ENCODE measurements at places on chromosomes 3 and 15.

- DNase-seq: no peak
Measured at GRCh38 chr3:129502641-129503408, 25.6 kb upstream of the RHO start.

GRCh38 chr3:15804553-15805095 lies 6.8 kb upstream of the ANKRD28 start:
- no peak for DNase-seq

- no peak for DNase-seq
Measured at GRCh38 chr15:42137461-42138261, 18.8 kb downstream of the PLA2G4F start.

GRCh38 chr3:17336291-17336690 lies 406.1 kb downstream of the TBC1D5 start:
- no peak for DNase-seq

- no peak for DNase-seq
Measured at GRCh38 chr3:46469680-46470357, 5.1 kb upstream of the LTF start.

GRCh38 chr3:119219069-119219468 lies 21.6 kb downstream of the B4GALT4 start:
- DNase-seq: peak; percentile 56

DNA sequence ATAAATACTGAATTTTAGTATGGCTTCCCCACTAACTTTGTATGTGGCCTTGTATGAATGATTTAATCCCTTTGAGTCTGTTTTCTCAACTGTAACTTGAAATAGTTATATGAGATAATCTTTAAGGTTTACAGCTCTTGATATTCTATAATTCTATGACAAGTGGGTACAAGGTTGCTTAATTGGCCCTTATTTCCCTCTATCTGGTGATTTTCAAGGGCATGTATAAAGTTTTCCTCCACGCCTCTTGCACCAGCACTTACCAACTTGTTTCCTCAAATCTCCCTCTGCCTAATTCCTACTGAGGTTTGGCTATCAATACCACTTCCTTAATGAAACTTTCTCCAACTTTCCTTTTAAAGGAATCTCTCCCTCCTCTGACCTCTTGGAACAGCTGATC lies 112.9 kb downstream of the ISL2 start:
- DNase-seq: no peak

DNA sequence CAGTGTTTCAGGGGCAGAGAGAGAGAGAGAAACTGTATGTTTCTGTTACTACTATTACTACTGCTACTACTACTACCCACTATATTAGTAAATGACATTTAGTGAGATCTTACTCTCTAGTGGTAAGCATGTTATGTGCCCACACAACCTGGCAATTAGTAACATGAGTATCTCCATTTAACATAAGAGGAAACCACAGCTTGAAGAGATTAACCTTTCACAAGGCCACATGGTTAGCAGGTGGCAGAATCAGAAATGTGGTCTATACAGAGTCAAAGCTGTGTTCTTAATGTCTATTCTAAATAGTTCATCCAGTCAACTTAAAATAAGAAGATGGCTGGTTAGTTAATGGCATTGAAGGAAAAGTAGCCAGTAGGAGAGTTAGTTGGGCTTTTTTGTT lies 961.6 kb downstream of the MCTP2 start:
- DNase-seq: no peak

- no peak for DNase-seq
Measured at GRCh38 chr3:177647876-177648275, 450.6 kb upstream of the TBL1XR1 start.

GRCh38 chr3:186021673-186022362 lies 84.0 kb upstream of the TRA2B start:
- no peak for DNase-seq

- DNase-seq: no peak
Measured at GRCh38 chr3:127675651-127676391, 3.1 kb downstream of the ABTB1 start.

- no peak for DNase-seq
Measured at GRCh38 chr15:74132681-74133651, 2.6 kb downstream of the ISLR2 start.

- DNase-seq: no peak
Measured at GRCh38 chr15:70587896-70588567, 175.3 kb downstream of the UACA start.

GRCh38 chr15:67101911-67102598 lies 36.7 kb downstream of the SMAD3 start:
- no peak for DNase-seq

GRCh38 chr3:13715961-13716360 lies 163.9 kb downstream of the WNT7A start:
- DNase-seq: no peak

DNA sequence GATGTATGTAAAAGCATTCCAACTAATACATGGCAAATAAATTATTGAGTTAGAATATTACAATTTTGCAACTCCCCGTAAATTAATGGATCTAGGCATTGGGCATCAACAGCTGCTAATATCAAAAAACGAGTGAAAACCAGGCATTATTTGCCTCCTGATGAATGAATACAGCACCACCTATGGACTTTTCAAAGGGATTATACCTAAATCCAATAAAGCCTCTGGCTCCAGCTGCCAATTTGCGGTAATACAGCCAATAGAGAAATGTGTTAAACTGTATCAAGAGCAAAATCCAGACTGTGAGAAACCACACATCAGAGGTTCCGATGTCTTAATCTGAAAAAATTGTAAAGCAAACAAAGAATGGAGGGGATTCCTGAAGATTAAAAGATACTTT lies 16.3 kb upstream of the A4GNT start:
- DNase-seq: no peak

DNA sequence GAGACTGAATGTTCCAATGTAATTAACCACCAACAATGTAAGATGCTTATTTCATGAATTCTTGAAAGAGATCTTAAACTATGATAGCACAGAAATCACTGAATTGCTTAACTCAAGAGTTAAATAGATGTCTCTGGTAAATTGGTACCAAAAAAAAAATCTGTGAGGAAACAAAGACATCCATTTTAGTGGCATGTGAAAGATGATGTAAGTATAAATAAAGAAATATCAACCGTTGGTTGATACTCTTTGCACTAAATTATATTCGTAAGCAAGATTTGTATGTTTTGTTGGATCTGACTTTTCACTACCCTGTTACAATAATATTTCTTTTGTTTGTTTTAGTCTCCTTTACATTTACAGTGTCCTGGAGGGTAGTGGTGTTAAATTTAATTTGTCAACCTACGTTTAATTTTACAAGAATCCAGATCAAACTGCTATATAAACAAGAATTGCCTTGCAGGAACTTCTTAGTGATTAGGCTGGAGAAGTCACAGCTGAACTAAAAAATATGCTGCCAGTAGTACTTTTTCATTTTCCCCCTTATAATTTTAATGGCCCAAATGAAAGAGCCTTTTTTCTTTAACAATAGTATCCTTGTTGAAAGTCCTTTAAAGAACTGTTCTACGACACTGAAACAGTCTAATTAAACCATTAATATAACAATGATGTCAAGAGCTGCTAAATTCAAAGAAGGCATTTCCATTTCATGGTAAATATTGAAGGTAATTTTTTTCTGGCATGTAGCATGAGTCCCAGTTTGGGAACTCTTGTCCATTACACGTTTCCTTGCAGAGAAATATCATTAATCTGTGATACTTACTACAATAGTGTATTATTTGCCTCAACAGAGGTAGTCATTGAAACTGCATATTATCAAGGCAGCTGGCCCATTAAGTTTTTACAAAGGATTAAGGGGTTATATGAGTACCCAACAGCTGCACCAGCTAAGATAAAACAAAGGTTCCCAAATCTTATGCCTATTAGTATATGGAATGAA lies 109.6 kb upstream of the PHLDB2 start:
- no peak for DNase-seq

DNA sequence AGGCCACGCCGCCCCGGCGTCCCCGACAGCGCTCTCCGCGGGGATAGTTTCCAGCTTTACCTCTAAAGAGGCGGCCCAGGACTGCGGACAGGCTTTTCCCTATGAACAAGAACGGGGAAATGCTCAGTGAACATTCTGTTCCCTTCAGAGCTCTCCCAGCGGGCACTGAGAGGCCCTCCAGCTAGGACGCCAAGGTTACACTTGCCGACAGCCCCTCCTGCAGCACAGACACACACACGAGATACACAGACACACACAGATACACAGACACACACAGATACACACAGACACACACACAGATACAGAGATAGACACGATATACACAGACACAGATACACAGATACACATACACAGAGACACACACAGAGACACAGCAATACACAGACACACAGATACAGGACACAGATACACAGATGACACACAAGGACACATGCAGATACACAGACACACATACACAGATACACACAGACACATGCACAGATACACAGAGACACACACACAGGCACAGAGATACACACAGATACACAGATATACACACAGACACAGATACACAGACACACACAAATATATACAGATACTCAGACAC lies 533 bp upstream of the OCA2 start:
- no peak for DNase-seq

DNA sequence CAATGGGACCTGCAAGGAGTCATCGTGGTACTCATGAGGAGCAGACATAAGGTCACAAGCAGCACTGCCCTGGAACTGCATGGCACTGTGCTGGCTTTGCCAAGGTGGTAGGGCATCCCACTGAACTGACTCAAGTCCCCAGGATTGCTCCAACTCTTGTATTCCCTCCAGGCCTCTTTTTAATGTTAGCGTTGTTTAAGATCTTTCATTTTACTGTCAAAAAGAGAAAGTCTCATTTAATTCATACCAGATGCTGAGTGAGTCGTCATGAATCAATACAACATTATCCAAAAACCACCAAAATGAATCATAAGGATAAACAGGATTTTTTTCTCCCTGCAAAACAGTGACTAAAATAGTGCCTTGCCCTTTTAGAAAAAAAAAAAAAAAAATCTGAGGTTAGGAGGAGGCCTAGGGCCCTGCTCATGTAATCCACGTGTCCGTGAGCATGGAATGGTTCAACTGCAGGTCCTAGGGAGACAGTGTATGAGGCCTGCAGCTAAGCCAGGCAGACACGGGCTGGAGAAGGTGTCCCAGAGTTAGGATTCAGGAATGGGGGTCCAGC lies 36.7 kb upstream of the BLM start:
- DNase-seq: no peak

GRCh38 chr3:82229397-82229796 lies 468.0 kb upstream of the GBE1 start:
- DNase-seq: no peak

GRCh38 chr3:196636369-196637349 lies 2.8 kb upstream of the NRROS start:
- DNase-seq: no peak

GRCh38 chr3:64530434-64531049 lies 157.3 kb downstream of the ADAMTS9 start:
- no peak for DNase-seq

DNA sequence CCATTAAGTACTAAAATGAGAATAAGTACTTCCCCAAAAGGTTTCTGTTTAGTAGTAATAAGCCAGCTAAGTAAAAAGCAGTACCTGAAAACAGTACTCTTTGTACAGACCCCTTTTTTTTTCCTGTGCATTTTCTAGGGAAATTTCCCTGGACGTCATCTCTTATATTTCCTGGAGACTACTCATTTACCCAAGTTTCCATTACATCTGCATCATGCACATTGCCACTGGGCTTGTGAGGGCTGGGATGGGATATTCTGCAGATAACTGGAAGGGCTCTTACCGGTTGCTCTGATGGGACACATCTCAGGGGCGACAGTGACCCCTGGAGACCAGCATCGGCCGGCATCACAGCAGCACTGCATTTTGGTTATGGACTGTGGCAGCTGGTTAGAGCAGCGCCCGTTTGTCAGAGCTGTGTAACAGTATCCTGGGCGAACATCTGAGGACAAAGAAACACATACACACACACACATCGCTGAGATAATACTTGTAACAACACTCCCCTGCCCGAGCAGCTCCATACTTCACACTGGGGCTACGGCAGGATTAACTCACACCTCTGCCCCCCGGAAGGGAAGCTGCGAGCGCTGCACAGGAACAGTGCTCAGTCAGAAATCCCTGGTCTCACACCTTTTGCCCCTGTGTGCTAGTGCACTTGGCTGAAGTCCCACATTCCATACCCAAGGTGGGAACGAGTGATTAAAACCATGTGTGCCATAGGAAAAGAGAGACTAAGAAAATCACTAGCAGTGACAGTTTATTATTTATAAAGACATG lies 124.9 kb downstream of the FBN1 start:
- no peak for DNase-seq

DNA sequence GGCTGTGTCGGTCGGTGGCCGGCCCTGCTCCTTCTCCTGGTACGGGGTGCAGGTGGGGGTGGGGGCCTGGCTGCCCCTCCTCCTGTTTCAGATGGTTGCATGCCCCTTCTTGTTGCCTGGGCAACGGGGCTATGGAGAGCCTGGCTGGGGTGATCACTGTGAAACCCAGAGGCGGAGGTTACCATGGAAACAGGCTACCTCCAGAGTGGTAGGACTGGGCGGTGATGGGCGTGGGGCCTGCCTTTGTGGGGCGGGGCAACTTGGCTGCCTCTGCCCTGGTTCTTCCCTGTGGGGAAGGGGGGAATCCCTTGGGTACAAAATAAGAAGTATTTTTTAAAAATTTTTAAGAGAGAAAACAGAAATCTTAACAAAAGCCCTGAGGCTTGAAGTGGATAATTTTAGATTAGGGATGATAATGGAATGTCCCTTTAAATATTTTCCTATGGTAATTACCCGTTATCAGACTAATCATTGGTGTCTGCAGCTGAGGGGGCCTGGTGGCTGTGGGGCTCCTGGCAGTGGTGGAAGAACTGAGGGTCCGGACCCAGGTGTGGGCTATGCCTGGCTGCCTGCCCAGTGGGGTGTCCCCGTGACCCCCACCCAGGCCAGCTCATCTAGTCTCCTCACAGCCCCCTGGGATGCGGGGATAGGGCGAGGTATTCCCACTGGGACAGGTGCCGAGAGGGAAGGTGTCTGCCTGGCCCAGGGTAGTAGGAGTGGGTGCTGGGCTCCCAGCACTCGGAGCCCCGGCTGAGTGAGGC lies 32.5 kb downstream of the PLXNA1 start:
- DNase-seq: peak; percentile 54

GRCh38 chr3:30526031-30526430 lies 80.4 kb upstream of the TGFBR2 start:
- DNase-seq: no peak

All from GM18507 (cell line).